DMS 273 treated with DMSO at 0.1 percent for 48 hours (cell line): ENCODE measurements at places on chromosomes 6 and 20.

DNA sequence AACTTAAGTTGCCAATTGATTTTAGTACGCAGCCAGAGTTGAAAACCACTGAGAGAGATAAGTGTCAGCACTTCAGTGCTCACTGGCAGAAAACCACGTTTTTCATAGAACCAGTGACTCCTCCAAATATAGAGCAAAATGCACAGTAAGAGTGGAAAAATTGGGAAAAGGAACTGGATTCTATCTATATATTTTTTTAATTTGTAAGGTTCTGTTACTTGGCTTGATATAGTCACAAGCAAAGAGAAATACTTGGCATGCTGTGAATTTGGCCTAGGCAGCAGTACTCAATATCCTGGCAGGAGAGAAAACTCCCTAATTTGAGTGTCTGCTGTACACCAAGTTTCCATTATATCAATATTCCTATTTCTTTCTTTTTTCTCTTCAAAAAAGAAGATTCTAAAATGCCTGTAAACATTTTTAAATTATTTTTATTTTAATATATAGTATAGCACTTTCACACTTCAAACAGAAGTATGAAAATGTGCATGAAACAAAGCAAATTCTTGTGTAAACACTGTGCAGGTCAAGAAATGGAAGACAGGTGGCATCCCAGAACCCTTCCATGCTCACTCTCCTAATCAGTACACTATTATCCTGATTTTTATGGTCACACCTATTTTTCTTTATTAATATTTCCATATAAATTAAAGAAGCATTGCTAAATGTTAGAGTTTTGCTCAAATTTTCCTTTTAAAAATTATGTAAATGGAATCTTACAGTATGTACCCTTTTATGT is 561.8 kb upstream of the RNF217 start:
- DNase-seq, result no peak

- DNase-seq, result no peak
These were observed 255.3 kb downstream of the CD83 start for GRCh38 chr6:14372734-14373489.

DNA sequence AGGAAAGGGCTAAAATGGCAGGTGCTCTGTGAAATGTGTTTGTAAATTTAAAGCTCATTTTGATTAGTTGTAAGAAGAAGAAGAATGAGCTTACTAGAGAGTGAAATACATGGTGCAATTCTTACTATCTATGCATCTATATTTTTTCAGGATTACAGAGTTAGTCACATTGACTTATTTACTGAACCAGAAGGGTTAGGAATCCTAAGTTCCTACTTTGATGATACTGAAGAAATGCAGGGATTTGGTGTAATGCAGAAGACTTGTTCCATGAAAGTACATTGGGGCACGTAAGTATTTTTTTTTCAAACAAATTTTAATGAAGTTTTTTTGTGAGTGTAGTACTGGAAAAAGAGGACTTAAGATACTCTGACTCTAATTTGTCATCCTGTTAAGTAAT is 99.3 kb downstream of the RTN4IP1 start:
- no peak for DNase-seq

GRCh38 chr20:44856856-44857448 is 28.6 kb upstream of the YWHAB start:
- no peak for DNase-seq

DNA sequence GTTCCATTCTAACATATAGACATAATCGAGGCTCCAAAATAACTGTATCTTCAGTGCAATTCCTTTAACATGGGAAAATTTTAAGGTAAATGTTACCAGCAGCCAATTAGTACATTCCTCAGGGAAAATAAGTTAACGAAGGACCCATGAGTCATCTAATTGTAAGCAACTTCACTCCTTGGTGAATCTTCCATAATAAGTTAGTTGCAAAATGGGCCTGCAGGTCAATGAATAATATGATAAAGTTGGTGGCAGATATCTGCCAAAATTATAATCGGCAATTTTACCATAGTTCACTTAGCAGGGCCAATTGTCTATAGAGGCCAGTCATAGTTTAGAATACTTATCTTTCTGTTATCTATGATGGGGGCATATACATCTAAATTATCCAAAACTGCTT is 42.3 kb downstream of the QRSL1 start:
- DNase-seq, result no peak

- no peak for DNase-seq
These were observed 108.9 kb downstream of the SNX5 start for GRCh38 chr20:17859616-17860232.

- DNase-seq, result no peak
These were observed 4.8 kb upstream of the SDCBP2 start for GRCh38 chr20:1333462-1334369.

GRCh38 chr6:18148304-18149025 is 6.4 kb downstream of the TPMT start:
- DNase-seq, result no peak

DNA sequence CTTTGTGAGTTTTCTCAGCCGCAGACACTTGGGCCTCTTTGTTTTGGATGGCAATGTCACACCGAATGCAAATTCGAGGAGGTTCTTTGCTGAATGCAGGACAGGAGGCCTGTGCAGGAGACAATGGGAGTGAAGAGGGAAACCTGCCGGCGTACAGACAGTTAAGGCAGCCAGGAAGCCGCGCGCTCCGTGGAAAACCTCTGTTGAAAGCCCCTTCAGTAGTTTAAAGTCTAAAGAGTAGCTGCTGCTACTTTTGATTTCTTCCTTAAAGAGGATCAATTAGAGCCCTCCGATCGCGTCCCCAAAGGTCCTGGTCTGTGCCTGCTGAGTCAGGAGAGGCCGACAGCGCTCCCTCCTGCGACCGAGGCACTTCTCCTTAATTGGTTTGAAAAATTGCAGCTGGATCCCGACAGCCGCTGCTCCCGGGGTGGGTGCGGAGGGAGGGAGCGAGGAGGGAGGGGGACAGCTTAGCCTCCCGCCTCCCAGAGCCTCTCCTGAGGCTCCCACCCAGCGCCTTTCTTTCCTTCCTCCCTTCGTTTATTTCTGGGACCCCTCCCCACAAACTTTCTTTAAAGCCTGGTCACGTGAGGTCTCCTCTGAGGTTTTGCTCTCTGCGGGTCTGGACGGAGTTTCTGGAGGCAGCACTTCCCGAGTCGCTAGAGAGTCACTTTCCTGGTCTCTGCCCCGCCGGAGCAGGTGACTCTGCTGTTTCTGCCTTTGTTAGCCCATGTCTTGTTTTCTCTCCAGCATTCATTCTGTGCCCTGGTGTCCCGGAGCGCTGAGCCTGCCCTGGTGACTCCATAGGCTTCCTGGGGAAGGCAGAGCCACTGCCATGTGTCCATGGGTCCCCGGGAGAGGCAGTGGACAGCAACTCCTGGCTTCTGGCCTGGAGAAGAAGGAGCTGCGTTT is 22.3 kb upstream of the RPP40 start:
- no peak for DNase-seq

GRCh38 chr6:147486683-147487082 is 21.8 kb upstream of the SAMD5 start:
- no peak for DNase-seq

GRCh38 chr6:87653074-87653962 is 48.7 kb downstream of the AKIRIN2 start:
- DNase-seq, result no peak

DNA sequence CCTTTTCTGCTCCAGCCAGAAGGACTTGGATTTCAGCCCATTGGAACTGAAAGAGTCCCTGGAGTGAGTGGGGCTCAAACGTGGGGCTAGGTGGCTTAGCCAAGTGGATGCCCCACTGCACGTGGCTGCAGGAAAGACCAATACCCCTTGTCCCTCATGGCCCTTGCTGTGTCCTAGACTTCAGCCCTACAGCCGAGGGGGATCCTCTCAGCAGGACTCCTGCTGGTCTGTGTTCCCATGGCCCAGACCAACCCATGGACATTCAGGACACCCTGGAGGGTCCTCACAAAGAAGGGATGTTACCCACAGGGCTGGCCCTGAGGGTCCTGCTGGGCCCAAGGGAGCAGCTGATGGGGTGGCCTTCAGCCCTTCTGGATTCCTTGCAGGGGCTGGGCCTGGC is 30.0 kb upstream of the PHACTR3 start:
- no peak for DNase-seq

DNA sequence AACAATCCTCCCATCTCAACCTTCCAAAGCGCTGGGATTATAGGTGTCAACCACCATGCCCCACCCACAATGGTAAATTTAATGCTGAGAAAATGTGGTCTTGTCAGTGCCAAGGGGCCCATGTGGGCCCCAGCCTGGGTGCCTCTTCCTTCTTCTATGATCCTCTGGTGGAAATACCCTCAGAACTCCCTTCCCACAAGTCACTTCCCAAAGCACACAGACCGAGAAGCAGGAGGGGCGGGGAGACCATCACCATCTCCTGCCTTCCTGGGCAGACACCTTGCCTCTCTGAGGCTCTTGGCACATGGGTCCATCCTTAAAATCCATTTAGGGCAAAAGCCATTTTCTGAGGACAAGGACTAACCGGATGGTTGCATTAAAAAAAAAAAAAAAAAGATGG is 59.0 kb downstream of the NOL4L start:
- DNase-seq, result no peak

DNA sequence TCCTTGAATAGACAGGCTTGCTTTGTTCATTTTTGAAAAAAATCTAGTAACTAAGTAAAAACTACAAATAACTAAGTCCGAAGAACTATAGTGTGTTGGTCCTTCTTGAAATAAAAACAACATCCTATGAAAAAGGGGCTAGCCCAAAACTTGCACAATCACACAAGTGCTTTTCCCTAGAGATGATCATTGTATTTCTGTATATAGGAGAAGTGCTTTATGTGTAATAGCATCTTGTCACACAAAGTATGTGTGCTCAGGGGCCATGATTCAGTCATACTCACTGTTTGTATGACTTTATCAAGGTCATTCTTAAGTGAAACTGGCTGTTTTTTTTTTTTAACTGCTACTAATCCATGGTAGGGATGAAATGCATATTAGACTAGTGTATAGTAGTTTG is 179.8 kb downstream of the DTNBP1 start:
- DNase-seq, result no peak

DNA sequence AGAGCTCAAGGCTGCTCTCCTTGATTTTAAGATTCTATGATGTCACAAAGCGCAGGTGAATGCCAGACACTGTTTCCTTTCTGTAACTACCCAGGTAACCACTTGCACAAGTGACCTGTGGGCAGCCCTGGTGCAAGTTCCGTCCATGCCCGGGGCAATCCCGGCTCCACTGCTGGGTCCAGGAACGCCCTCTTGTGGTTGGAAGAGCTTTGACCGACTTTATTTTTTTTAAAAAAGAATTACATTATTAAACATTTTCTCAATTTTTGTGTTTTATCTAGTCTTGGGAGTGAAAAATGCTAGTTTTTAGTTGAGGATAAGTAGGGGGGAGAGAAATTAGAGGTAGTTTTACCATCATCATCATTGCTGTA is 695.2 kb downstream of the QKI start:
- DNase-seq, result no peak

DNA sequence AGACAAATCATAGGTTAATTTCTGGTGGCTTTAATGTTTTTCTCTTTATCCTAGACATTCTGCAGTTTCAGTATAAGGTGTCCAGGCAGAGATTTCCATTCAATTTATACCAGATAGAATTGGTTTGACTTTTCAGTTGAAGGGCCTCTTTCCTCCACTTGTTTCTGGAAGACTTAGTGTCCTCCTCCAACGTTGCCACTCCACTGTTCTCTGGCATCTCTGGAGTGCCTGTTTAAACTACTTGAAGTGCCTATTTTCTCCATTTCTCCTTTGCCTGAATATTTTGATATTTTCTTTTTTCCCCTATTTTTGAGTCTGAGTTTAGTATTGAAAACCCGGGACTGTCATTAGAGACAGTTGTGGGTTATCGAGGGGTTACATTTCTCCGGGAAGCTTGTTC is 27.7 kb downstream of the EDN3 start:
- DNase-seq, result no peak

GRCh38 chr20:23269954-23270353 is 80.6 kb upstream of the NXT1 start:
- no peak for DNase-seq

- no peak for DNase-seq
These were observed 60.8 kb downstream of the RTN4IP1 start for GRCh38 chr6:106568530-106568929.

- DNase-seq, result no peak
These were observed 203.2 kb downstream of the COL9A1 start for GRCh38 chr6:70099732-70100131.

DNA sequence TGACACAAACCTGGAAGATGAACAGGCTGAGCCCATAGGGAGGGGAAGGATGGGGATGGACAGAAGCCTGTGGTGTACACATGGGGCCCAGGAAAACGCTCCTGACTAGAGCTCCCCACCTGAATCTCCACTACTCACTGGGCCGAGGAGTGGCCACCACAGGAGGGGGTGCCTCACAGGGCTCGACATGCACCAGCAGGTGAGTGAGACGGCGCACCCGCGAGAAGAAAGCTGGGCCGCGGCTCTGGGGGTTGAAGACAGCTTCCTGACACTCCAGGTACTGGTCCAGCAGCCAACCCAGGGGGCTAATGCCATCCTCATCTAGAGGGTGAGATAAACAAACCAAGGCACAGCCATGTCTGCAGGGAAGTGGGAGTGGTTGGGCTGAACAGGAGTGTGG is 10.3 kb downstream of the CUL7 start:
- DNase-seq, result no peak

GRCh38 chr6:107616775-107617174 is 126.9 kb downstream of the SOBP start:
- no peak for DNase-seq

DNA sequence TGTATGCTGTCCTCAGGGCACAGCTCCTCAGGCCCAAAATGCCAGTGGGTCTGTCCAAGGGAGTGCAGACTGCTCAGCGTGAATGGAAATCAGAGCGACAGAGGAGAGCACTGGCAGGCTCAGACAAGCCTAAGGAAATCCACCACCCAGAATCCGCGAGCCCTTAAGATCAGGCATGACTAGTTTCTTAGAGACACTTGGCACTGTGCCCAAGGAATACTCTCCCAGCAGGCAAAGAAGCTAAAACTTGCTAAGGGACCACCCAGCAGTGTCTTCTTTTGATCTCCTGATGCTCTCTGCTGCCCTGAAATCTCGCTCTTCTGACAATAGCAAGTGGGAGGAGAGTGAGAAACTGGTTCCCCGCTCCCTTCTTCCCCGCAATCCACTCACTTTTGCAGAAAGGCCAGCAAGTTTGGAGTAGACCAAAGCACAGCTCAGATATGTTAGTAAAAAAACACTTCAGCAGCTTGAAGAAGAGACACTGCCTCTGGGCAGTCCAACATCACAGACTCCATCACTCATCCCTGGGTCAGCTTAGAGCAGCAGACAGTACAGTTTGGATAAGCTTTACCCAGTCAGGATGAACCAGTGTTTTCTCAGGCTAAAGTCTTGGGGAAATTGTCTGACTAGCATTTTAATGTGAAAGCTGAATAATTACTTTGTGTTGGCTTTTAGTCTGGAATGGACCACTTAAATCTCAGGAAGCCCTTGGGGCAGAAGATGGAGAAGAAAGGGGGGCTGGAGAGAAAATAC is 32.4 kb downstream of the TRAF3IP2 start:
- DNase-seq, result no peak

DNA sequence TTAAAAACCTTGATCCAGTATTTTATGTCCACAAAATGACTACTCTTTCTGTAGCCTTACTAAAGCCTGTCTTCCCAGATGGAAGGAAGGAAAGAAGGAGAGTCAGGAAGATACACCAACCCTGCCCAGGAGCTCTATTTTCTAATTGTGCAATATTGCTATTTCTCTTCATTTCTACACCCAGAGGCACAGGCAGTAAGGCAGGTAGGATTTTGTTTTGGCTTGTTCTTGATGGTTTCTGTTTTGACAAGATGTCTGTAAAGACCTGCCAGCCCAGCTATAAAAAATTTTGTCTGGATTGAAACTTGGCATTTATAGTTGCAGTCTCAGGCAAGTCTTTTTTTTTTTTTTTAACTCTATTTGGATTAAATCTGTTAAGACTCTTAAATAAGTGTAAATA is 587.5 kb upstream of the ARID1B start:
- DNase-seq, result no peak
